Muscle of arm (tissue), 14 donors: ENCODE measurements at places on chromosomes 6 and 20. TPM values are rescaled to one million over a fixed set of nuclear protein-coding genes. Genes with fewer than 3 reads are reported as not detected.

Gene CEP250
- 23.6 TPM for polyA plus RNA-seq

Gene AARS2
- 13.8 TPM for polyA plus RNA-seq

Gene YWHAB
- polyA plus RNA-seq, result 130 TPM

Gene MRPS18B
- 40.6 TPM for polyA plus RNA-seq

Gene SMLR1
- not detected for polyA plus RNA-seq

Gene PI3
- polyA plus RNA-seq, result not detected

Gene LINC00237
- polyA plus RNA-seq, result 0.14 TPM
